ENCODE measurements at places on chromosomes 1 and 21.
A peak's percentile ranks its signal among the peaks of the same experiment; 100 is the strongest.

DNA sequence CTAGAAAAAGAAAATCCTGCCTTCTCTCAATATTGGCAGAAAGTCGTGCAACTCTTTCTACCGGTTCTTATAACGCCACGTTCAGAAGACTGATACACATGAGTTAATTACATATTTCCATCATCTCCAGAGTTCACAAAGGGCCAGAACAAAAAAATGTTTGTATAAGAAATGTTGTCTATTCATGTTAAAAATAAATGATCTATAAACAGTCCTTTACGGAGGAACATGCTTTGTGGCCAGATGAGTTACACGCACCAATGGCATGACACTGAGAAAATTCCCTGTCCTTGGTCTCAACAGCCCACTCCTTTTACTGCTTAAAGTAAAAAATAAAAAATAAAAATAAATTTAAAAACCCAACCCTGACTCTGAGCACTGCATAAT lies 29.5 kb downstream of the C2CD2 start:
- no peak for DNase-seq

DNA sequence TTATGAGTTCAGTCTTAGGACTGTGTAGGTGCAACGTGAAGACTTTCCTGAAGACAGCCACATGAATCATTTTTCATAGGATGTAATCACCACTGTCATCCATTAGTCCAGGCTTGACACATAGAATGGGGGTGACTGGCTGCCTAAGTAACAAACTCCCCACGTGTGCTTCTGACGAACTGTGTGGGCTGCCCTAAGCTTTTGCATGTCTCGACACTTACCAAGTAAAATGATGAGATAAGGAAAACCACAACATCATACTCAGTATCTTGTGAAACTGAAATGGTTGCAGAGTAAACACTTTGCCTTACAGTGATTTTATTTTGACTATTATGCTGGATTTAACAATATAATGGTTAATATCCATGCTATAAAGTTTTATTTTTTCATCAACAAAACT lies 19.5 kb downstream of the ERG start:
- peak; percentile 93 for DNase-seq

- DNase-seq = peak; percentile 25
Measured at GRCh38 chr1:239987103-239987745, 104.5 kb upstream of the FMN2 start.

- DNase-seq = no peak
Measured at GRCh38 chr1:77467741-77468140, 185.9 kb downstream of the AK5 start.

DNA sequence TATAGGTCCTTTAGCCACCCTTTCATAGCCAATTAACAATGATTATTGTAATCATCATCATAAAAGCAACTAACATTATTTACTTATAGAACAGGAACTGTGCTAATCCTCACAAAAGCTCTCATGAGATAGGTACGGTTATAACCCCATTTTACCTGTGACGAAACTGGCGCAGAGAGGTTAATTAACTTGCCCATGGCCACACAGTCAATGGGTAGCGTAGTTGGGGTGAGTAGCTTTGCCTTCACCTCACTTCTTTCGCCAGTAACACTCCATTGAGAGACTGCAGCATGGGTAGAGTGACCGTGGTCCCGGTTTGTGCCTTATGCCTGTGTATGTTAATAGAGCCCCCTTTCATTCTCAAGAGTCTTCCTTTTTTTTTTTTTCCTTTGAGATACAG lies 10.3 kb downstream of the NIPAL3 start:
- no peak for DNase-seq

GRCh38 chr1:24503059-24503751 lies 569 bp downstream of the RCAN3 start:
- DNase-seq = no peak

GRCh38 chr1:235100194-235100772 lies 28.4 kb downstream of the TOMM20 start:
- DNase-seq = peak; percentile 81

DNA sequence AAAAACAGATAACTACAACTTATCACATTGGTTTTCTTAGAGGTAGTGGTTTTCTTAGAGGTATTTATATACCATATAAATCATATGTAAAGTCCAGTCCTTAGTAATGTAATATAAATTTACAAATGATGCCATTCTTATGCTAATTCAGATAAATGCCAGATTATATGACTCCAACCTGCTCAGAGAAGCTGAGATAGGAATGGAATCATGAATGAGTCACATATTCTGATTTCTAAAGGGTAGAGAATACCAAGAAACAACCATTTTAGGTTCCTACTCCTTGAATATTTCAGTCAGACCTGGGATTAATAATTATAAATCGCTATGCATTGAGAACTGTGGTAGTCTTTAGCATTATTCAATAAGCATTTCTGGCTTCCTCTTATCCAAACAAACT lies 760.1 kb upstream of the NEGR1 start:
- DNase-seq = no peak

DNA sequence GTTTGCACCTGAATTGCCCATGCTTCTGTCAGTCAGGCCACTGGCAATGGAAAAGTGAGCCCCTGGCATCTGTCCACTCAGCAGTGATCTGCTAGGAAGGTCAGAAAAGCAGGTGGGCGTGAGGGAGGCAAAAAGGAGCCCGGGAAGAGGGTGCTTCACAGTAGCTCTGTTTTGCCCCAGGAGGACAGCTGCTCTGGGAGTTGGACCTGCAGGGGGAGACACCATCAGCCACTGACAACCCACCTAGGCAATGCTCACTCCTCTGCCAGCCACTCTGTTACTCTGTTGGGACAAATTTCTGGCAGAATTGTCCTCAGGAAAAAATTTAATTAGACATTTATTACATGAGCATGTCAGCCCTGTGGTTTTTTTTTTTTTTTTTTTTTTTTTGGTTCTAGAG lies 146.4 kb downstream of the LRIG2 start:
- DNase-seq = no peak

- no peak for DNase-seq
Measured at GRCh38 chr21:45130324-45130774, 56.0 kb downstream of the ADARB1 start.

DNA sequence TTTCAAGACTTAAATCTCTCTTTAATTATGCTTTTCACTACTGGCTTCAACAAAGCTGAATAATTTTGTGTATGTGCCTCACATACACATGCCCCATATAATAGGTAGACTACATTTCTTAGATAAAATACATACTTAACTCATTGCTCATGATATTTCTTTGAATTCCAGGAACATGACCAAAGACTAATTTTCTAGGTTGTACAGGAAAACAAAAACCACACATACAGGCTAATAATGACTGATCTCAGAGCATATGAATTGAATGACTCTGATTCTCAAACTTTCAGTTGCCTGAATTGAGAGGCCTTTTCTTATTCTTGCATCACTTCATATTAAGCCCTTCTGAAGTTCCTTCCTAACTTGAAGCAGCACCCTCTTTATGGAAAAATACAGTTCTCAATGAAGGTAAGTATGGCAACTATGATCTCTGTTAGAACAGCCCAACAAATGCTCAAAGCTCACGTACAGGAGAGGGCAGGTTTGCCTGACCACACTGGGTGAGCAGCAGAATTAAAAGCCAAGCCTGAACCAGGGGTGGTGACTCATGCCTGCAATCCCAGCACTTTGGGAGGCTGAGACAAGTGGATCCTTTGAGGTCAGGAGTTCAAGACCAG lies 22.6 kb upstream of the UAP1 start:
- no peak for DNase-seq

- DNase-seq = no peak
Measured at GRCh38 chr1:147673406-147673805, 3.1 kb upstream of the ACP6 start.

GRCh38 chr1:178122283-178122682 lies 28.4 kb downstream of the RASAL2 start:
- no peak for DNase-seq

GRCh38 chr1:237864338-237865244 lies 26.1 kb downstream of the ZP4 start:
- DNase-seq = no peak

GRCh38 chr1:205208811-205209210 lies 2.7 kb downstream of the DSTYK start:
- DNase-seq = no peak

GRCh38 chr1:49630156-49630555 lies 393.6 kb downstream of the AGBL4 start:
- DNase-seq = no peak

GRCh38 chr1:44688760-44689446 lies 14.4 kb downstream of the ARMH1 start:
- DNase-seq = no peak

- DNase-seq = no peak
Measured at GRCh38 chr1:248813546-248813945, 12.2 kb downstream of the SH3BP5L start.

DNA sequence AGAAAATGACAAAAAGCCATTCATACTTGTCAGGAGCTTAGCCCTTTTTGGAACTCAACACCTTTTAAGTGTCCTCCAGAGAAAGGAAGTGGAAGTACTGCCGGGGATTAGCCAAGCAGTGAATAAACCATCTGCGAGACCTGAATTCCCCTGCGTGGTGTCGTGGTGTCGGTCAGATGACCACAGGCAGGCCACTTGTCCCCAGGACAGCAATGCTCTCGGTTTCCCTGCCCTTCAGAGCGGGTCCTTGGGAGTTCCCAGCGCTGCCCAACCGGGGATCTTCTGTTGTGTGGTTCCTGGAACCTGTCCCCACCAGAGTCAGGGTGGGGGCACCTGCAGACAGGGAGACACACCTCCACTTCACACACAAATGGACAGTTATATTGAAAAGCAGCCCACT lies 9.2 kb downstream of the GPR157 start:
- no peak for DNase-seq

DNA sequence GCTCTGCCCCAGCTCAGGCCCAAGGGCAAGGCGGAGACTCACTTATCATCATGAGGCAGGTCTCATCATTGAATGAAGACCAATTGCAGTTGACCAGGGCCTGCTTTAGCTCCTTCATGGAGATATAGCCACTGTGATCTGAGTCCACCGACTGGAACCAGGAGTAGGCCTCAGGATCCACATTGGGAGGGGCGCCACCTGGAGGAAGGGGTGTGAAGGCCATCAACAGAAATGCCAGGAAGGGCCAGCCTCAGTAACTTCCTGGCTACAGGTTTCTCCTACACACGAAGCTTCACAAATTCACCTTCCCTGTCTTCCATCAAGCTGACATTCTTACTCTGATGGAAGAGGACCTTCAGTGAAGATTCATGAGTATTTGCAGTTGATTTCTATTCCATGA lies 11.6 kb downstream of the PEF1 start:
- no peak for DNase-seq

DNA sequence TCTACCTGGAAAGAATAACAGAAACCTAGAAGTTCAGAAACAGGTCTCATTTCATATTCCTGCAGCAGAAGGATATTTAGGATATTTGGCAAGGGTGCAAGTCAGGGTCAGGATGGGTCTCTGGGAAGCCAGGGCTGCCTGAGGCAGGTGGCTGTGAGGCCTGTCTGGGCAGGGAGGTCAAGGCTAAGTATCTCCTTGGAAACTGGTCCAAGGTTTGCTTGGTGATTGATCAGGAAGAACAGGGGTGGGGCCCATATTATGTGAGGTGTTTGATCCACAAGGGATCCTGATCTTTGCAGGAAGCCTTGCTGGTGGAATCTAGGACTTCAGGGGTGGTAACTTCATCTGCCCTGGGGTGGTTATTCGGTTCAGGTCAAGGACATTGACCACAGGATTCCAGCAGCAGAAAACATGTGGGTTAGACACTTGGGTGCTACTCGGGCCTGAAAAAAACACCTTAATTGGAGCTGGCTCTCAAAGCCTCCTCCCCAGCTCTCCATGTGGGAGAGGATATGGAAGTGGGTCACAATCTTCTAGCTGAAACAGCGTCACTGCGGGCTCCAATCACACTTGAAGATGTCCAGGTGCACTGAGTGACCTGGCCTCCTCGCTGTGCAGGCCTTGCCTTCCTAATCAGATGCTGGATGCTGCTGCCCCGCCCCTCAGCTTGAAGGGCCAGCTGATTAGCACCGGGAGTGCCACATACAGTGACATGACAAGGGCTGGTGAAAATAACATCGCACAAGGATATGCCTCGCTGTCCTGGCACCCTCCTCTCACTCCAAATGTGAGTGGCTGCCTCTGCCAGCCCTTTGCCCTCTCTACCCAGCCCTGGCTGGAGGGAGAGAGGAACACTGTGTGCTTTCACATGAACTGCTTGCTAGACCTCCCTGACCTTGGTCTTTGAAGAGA lies 8.7 kb downstream of the CTNNBIP1 start:
- DNase-seq = no peak

GRCh38 chr1:115524236-115524635 lies 117.5 kb upstream of the VANGL1 start:
- DNase-seq = peak; percentile 66

GRCh38 chr1:62796221-62796620 lies 12.3 kb downstream of the ATG4C start:
- DNase-seq = no peak

DNA sequence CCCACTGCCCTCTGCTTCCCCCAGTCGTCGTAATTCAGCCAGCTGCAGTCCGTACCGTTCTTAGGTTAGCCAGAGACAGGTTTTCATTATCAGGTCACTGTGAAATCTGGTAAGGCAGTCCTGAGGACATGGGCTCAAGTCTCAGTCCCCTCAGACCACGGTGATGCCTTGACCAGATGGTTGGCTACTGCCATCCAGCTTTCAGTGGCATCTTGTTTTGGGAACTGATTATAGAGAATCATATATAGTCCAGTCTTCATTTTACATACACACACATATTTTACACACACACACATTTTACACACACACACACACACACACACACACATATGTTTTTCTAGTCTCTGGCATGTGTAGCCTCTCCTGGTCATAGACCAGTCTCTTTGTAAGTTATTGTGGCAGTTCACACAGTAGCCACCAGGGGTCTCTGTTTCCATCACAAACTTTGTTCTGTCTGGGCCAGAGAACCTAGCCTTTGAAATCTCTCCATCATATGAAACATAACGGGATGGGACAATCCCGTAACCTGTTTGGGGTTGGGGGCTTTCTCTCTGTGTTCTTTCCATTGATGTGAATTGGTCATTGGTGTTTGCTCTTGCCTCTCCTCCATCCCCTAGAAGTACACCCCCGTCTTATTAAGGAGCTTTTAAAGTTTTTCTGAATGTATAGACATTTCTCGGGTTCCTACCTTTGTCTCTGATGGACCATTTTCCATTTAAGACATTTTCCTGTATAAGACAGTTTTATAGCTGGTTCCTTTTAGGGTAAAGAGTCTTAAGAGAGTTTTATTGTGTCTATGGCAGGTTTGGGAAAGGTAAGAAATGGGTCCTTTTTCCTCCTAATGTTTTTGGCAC lies 8.4 kb upstream of the IKBKE start:
- peak; percentile 54 for DNase-seq

DNA sequence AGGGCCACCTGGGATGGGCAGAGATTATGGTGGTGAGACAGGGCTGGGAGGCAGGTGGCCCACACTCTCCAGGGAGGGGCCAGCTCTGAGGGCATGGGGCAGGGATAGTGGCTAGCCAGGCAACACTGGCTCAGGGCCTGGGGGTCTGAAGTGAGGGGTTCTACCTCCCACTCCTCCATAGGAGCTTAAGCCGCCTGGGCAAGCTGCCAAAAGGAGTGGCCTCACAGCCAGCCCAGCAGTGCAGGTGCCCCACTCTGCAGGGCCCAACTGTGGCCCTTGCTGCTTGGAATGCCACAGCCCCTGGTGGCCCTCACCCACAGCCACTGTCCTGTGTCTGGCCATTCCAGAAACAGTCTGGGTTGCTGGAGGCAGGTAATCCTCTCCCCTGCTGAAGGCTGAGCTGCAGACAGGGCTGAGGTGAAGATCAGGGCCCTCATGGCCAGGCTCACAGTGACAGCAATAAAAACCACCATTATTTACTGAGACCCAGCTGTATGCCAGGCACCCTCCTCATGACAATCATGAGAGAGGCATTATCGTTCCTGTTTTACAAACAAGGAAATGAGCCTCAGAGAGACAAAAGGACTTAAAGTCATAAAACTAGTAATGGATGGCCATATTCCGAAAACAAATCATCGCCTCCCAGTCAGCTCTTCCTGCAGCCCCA lies 31.0 kb downstream of the KIF21B start:
- no peak for DNase-seq
